ENCODE measurements at places on chromosomes 16 and 17. TPM values are rescaled to one million over a fixed set of nuclear protein-coding genes. Genes with fewer than 3 reads are reported as not detected.

The NEUROD2 gene
- not detected for total RNA-seq

The ADAD2 gene
- total RNA-seq, result not detected

The CDC6 gene
- 58.6 TPM for total RNA-seq

The HOXB7 gene
- total RNA-seq, result 31.1 TPM

The LRRC37A3 gene
- total RNA-seq, result 2.4 TPM

The DNAH17 gene
- total RNA-seq, result 1.3 TPM

The ZC3H7A gene
- 24.0 TPM for total RNA-seq

The PIMREG gene
- 47.7 TPM for total RNA-seq

The NPW gene
- 1.0 TPM for total RNA-seq

The SSTR5 gene
- total RNA-seq, result 0.25 TPM

The C16orf46 gene
- 0.88 TPM for total RNA-seq

The KRT33B gene
- 0.06 TPM for total RNA-seq

The TMEM132E gene
- not detected for total RNA-seq

The LLGL1 gene
- total RNA-seq, result 13.6 TPM

The FOXF1 gene
- not detected for total RNA-seq

The KRTAP29-1 gene
- total RNA-seq, result not detected

The TPSD1 gene
- total RNA-seq, result not detected

The TNFSF12 gene
- 12.3 TPM for total RNA-seq

The KRTAP16-1 gene
- not detected for total RNA-seq

The KRTAP4-6 gene
- total RNA-seq, result not detected

The SLC16A11 gene
- total RNA-seq, result not detected

The KRTAP4-2 gene
- total RNA-seq, result not detected

The MYO1C gene
- 135 TPM for total RNA-seq

The OR1F1 gene
- total RNA-seq, result 0.38 TPM

The DRC3 gene
- 2.8 TPM for total RNA-seq

The TBC1D3L gene
- 12.7 TPM for total RNA-seq

The RTN4RL1 gene
- total RNA-seq, result 3.2 TPM
